ENCODE measurements at places on chromosomes 7 and 10.
A peak's percentile ranks its signal among the peaks of the same experiment; 100 is the strongest.

GRCh38 chr7:50781381-50782293, 1.1 kb downstream of the GRB10 start:
- DNase-seq = no peak

DNA sequence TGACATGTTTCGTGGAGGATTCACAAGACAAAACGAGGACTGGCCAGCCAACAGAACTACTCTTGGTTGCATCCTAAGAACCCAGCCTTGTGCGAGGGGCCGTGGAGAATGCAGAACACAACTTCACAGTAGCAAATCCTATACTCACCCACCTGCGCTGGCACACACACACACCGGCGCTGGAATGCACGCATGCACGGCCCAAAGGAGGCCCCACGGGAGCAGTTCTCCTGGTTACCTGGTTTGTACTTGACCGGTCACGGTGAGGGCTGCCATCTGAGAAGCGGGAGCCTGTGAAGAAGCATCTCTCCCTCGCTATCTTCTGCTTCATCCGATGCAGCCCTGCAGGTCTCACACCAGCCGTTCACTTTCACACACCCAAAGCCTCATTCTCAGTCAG, 137.8 kb downstream of the ZMYND11 start:
- no peak for DNase-seq

DNA sequence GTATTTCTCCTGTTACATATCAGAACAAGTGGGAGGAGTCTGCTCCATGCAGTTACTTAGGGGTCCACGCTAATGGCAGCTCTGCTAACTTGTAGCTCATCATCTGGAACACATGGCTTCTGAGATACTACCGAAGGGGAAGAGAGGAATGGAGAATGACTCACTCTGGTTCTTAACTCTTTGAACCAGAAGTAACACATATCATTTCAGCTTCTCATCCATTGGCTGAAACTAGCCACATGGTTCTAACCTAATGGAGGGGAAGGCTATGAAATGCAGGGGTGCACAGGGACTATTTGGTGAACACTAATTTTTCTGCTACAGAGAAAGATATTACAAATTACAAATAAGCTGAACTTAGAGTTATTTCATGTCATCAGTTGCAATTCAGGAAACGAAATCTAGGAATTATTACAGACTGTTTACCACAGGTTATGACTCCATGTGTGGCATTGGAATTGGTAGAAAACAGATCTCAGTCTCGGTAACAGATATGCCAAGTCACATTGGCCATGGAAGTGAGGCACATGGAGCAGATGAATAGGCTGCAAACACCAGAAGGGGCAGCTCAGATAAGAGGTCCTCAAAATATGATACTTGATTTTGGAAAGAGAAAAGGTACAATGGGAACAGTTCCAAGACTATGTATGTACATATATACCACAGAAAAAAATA, 9.4 kb upstream of the KAT6B start:
- DNase-seq = no peak

GRCh38 chr7:26368542-26368941, 76.9 kb downstream of the SNX10 start:
- peak; percentile 35 for DNase-seq

- no peak for DNase-seq
Measured at GRCh38 chr10:72087969-72088888, at the start of gene SPOCK2. TSS of gene SPOCK2 (minus strand) at chr10:72088551. CDS start at chr10:72088328, 223 bp downstream.

Data from ELR (cell line).